Stimulated activated CD4-positive, alpha-beta T cell treated with anti-CD3 and anti-CD28 coated beads, Interleukin-15, amount 100 ng/mL, for 48 hours (primary cell): ENCODE measurements at places on chromosomes 2 and 18.

DNA sequence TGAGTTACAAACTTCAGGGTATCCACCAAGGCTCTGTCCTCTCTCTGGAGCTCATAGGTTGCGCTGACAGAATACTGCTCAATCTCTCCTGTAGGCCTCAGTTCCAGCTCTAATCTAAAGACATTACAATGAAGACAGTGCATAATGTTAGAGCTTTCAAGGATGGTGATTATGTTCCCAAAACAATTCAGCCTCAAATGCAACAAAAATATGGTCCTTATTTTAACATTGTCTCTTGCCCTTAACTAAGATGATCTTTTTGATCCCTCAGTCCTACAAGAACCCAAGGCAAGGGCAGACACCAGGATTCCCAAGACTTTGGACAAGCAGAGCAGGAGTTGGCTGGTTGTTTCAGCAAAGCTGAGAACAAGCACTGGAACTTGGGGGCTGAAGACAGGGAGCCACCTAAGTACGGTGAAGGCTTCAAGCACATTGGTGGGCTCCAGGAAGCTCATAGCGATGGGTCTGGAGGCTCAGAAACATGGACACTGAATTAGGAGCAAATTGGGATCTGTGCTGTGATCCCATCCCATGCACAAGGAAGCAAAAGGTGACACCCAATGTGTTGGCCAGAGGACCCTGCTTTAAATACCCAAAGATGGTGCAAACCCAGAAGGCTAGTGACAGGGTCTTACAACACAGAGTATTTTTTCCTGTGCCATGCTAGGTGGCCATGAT, 24.7 kb downstream of the APOB start:
- no peak for DNase-seq

DNA sequence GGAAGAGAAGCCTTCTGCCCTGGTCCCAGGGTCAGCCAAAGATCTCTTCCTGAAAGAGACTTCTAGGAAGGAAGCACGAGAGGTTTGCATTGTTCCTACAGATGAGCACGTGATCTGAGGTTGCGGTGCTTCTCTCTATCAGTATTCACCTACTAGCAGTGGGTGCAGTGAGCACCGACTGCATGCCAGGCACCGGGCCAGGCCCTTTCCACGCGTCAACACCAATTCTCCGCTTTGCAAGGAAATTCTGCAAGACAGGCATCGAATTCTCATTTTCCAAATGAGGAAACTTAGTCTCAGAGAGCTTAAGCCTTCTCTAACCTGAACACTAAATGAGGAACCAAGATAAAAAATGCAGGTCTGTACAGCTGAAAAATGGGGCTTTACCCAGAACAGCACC, 151.5 kb upstream of the MYCN start:
- DNase-seq = no peak

- no peak for DNase-seq
These were observed 57.2 kb downstream of the INPP4A start for GRCh38 chr2:98501876-98502275.

DNA sequence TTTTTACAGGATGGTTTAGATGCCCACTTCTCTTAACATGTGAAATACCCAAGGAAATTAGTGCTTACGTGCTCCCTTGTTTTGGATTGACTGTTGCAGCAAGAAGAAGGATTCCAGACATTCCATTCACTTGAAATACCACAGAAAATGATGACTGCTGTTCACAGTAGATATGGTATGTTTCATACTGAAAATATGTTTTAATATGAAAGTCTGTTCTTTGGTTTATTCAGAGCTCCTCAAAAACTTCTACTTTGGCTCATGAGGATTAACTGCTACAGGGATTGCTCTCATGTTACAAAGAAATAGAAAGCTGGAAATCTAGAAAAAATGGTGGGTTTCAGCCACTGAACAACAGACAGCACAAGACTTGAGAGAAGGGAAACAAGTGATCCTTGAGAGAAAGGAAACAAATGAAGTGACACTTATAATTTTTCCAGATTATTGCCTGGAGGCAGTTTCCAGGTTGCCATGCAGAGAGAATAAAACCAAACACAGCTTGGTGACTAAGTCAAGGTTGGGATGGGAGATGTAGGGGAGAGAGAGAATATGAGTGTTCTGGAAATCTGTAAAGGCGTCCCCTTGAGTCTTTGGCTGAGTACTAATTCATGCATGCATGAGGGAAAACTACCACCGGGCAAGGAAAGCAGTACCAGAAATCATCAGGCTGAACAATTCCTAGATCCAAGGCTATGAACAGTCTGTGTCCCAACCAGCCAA, 348.1 kb downstream of the CLIP4 start:
- DNase-seq = no peak

GRCh38 chr2:160402501-160402900, 91.1 kb downstream of the RBMS1 start:
- no peak for DNase-seq
